ENCODE measurements at places on chromosomes 5 and 9.

DNA sequence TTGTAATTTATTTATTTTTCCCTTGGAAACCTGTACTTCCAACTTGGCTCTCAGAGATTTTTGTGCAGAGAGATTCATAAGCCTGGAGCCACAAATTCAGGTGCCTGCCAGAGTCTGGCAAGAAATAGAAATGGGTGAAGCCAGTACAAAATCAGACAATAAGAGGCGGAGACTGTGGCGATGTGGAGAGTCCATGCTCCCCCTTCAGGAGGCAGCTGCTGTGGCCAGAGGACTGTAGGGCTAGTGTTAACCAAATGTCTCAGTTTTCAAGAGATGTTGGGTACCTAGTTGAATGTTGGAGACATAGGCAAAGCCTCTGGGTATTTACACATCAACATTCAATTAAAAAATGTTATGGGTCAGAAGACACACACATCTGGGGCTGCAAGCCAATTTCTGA, 208.6 kb downstream of the PSAT1 start:
- no peak for DNase-seq

- DNase-seq, result no peak
These were observed 1.9 kb downstream of the SPTAN1 start for GRCh38 chr9:128554155-128554862.

DNA sequence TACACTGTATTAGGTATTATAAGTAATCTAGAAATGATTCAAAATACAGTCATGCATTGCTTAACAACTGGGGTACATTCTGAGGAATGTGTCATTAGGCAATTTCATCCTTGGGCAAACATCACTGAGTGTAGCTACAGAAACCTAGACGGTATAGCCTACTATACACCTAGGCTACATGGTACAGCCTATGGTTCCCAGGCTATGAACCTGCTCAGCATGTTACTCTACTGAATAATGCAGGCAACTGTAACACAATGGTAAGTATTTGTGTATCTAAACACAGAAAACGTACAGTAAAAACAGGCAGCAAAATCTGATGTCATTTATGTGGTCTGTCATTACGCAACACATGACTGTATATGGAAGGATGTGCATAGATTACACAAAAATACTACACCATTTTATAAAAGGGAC, 96.8 kb downstream of the RAPGEF6 start:
- no peak for DNase-seq

GRCh38 chr5:2751592-2752021, at the start of gene IRX2:
TSS of gene IRX2 (minus strand) at chr5:2751677. CDS start at chr5:2751413, 264 bp downstream.
- no peak for DNase-seq

GRCh38 chr5:128750155-128750554, 212.1 kb upstream of the FBN2 start:
- no peak for DNase-seq

- DNase-seq, result no peak
These were observed 151.6 kb upstream of the MEF2C start for GRCh38 chr5:89034588-89034987.

DNA sequence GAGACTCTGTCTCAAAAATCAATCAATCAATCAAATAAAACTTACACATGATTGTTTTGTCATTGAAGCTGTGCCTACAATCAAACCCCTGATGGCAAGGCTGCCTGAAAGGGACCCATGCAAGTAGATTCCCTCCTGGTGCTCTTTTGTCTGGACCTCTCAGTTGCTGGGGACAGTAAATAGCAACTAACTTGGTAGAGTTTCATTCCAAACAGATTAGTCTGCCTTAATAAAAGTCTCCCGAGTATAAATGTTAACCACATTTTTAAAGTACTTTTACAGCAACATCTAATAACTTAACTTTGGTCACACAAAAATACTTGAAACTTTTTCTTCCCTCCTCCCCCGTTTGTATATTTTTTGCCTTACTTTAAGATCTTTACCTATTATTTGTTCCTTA, 105.5 kb downstream of the FEM1C start:
- no peak for DNase-seq

DNA sequence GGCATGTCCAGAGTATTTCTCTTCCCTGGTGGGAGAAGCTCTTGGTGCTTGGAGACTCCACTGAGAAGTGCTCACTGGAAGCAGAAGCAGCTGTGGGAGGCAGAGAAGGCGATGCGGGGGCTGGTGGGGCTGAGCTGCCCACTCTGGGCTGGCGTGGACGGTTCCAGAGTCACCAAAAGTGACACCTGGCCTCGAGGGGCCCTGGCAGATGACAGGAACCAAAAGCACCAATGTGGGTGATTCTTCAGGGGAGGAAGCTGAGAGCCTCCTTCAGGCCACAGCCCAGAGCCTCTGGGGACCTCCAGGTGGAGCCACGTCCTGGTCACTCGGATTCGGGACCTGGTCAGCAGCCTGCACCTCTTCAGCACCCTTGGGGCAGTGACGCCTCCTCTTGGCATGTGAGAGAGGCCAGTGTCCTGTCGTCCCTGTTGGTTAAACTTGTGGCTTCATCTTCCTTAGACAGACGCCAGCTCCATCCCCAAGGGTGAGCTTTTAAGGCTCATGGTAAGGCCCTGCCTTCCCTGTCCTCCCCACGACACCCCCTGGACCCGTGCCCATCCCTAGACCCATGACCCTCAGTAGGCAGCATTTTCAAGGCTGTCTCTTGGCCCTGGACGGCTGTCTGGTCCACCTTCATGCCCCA, 78.7 kb upstream of the IRX4 start:
- no peak for DNase-seq

GRCh38 chr9:108476574-108476973, 379.2 kb downstream of the ACTL7B start:
- no peak for DNase-seq

GRCh38 chr9:127283917-127284497, 19.4 kb downstream of the GARNL3 start:
- no peak for DNase-seq

DNA sequence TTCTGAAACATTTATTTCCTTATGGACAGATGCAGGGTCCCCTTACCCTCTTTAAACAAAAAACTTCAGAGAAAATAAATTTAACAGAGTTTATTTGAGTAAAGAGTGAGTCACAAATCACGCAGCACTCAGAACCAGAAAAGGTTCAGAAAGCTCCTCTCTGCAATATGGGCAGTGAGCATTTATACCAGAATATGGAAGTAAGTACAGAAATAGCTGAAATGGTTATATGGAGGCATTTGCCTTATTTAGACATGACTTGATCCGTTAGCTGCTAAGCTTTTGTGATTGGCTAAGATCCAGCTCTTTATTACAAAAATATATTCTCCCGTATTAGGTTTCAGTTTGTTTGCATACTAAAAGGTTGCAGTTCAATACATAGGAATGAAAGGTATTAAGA, 1554.1 kb downstream of the EFNA5 start:
- DNase-seq, result no peak

- DNase-seq, result no peak
These were observed 364.1 kb downstream of the MAN2A1 start for GRCh38 chr5:110053824-110054223.

DNA sequence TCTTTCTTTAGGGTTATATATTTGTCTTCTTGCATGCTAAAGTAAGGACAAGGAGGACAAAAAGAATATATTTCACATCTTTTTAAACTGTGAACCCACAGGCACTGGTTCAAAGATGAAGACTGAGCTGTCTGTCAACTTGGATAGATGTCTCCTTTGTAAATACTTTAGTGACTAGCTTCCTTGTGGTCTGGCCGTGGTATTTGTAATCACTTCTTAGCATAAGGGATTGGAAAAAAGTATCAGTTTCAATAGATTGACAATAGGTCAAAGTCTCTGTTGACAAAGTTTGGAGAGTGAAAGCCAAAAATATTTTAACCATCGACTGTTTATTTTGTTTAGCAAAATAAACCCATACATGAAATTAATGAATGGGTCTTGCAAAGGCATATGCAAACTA, 91.4 kb downstream of the TMEM167A start:
- DNase-seq, result no peak

DNA sequence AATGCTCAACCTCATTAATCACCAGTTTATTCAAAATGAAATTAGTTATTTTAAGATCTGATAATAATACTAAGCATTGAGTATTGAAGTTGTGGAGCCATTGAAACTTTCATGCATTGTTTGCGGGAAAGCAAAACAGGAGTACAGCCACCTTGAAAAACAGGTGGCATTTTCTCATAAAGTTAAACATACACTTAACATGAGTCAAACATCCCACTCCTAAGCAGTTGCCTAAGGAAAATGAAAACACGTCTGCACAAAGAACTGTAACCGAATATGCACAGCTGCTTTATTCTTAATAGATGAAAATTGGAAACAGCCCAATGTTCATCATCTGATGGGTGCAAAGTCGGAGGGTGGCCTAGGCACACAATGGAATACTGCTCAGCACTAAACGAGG, 177.3 kb downstream of the IRX2 start:
- no peak for DNase-seq

- DNase-seq, result no peak
These were observed 76.0 kb upstream of the TBCA start for GRCh38 chr5:77852068-77852513.

- no peak for DNase-seq
These were observed 391.5 kb upstream of the SMC2 start for GRCh38 chr9:103702572-103702971.

DNA sequence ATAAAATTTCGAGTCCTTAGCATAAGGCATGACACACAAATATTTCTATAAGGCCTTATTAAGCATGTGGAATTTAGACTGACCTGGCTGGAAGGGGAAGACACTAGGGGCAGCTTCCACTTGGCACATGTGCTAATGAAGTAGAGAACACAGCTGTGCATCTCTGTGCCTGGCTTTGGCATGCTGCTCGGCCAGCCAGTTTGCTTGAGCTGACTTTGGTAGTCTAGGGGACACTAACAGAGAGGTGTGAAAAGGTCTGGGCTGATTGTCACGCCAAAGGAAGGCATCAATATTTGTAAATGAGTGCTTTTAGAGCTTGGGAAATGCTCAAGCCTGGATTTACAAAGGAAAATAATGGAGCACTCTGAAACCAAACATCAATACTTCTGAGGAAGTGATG, 723.7 kb downstream of the PRELID2 start:
- no peak for DNase-seq

DNA sequence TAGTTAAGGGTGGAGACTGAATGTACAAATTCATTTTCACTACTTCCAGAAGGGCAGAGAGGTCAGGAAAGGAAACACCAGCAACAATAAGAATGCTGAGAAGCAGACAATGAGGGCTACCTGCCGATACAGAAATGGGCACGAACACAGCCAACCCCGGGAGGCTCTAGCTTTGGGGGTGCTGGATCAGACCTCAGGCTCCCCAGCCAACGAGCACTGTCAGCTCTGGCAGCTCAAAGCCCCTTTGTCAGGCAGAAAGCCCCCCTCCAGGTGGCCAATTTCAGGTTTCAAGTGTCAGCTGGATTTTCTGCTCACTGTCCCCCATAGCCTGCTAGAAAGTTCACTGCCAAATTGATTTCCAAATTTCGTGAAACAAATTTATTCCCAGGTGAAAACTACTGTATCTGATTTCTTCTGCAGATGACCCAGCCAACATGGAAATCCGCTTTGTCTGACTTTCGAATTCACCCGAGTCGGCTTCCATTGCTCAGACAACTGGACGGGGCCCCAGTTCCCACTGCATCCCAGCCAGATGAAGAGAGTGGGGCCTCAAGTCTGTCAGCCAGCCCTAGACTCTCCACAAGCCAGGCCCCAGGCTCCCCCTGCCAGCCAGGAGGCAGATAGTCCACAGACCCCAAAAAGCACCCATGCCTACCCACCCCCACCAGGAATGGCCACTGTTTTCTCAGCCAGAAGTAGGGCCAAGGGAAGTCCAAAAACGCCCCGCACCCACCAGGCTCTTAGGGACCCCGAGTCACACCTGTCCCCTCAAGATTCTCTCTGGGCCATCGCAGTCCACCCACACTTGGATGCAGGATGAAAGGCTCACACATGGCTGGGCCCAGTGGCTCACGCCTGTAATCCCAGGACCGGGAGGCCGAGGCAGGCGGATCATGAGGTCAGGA, 96.5 kb upstream of the PHYKPL start:
- DNase-seq, result no peak

- DNase-seq, result no peak
These were observed 95.8 kb downstream of the FOXD1 start for GRCh38 chr5:73352649-73353230.

DNA sequence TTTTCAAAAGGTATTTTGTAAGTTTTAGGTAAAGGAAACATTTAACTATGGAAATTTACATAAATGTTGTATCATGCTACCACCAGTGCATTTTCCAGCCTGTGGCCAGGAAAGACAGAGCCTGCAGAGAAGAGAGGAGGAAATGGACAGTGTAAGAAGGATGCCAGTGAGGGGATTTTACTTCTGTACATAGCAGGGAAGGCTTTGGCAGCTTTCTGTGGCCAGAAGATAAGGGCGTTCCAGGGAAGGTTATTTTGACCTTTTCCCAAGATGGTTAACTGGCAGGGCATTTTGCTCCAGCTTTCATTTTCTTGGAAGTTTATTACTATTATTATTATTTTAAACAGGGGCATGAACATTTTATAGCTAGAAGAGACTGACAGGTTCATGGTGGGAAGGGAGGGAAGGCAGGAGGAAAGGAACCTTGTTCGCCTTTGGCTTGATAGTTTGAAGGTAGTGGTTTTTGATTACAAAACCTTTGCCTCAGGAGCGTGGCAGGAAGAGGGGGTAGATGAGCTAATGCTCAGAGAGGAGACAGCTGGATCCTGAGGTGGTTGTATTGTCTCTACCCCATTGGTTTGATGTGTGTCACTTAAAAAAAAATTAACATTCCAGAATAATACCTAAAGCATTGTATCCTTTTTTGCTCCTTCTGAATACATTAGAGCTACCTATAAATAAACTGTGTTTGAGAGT, 4.1 kb downstream of the ISOC1 start:
- no peak for DNase-seq

GRCh38 chr5:107900721-107901120, 230.0 kb upstream of the EFNA5 start:
- no peak for DNase-seq

- DNase-seq, result no peak
These were observed 14.5 kb upstream of the TAS2R1 start for GRCh38 chr5:9644630-9645029.

DNA sequence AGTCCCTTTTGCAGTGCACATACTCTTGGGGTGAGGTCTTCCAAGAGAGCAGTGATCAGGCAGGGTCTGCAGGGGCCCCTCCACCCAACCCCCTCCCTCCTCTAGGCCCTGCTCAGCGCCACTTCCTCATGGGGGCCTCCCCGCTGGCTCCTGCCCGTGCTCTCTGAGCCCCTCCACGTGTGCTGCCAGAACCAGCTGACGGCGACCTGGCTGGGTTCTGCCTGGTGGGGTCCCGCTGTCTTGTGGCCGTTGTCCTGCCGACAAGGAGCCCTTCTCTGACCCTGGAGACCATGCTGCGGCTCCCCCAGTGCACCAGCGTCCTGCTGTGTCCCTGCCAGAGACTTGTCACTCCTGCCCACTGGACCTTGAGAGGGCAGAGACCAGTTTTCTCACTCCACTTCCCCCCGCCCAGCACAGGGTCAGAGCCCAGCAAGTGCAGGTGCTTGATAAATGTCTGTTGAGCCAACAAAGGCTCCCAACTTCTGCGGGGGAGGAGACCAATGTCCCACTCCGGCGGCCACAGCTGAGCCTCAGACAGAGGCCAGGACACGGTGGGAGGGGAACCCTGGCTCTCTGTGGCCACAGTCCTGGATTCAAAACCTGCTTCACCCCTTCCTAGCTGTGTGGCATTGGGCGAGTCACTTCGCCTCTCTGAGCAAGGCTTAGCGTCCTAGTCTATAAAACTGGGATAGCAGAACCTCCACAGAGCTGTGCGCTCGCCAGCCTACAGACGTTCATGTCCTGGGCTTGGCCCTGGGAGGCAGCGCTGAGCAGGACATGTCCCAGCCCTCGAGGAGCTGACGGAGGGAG, 24.8 kb downstream of the SARDH start:
- no peak for DNase-seq
